ENCODE measurements at places on chromosomes 4 and X. TPM values are rescaled to one million over a fixed set of nuclear protein-coding genes. Genes with fewer than 3 reads are reported as not detected.

DNA sequence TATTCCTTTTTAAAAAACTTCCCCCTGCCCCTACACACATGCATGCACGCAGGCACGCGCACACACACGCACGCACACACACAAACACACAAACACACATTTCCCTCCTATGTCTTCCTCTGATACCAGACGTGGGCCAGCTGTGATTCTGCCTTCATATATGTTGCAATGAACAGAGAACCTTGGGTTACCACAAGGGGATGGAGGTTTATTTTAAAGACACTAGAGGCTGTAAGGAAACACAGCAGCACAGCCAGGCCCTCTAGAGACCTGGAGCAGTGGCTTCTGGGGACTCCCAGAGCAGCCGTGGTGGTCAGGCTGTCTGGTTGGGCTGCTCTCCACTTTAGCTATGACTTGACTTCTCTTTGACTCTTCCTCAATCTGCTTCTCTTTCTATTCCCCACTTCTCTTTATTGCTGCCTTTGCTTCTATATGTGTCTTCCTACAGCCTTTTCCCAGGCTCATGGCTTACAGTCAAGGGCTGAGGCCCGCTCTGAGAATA lies 3.2 kb upstream of the TLR10 start:
- no peak overlapping the region for H3K27ac ChIP-seq
- H3K4me1 ChIP-seq = peaks cover 10% of the 10 kb centered on the region
- H3K4me3 ChIP-seq = no peak overlapping the region
- DNase-seq = no peak

GRCh38 chr4:24588216-24588954 lies 4.0 kb upstream of the DHX15 start:
- H3K27ac ChIP-seq = no peak overlapping the region
- DNase-seq = no peak
- H3K4me1 ChIP-seq = peaks cover 11% of the 10 kb centered on the region
- peaks cover 12% of the 10 kb centered on the region for H3K27me3 ChIP-seq
- peaks cover 11% of the 10 kb centered on the region for H3K36me3 ChIP-seq

- H3K36me3 ChIP-seq = peaks cover 34% of the 10 kb centered on the region
- no peak overlapping the region for H3K27ac ChIP-seq
- H3K4me3 ChIP-seq = no peak overlapping the region
- no peak for DNase-seq
- peaks cover 56% of the 10 kb centered on the region for H3K4me1 ChIP-seq
- no peaks in the 10 kb centered on the region for H3K27me3 ChIP-seq
Measured at GRCh38 chrX:19686876-19687275, 171.6 kb upstream of the MAP3K15 start.

GRCh38 chrX:69238887-69239231 lies 73.6 kb upstream of the PJA1 start:
- DNase-seq = no peak
- H3K27me3 ChIP-seq = peaks cover 6% of the 10 kb centered on the region
- H3K4me3 ChIP-seq = no peak overlapping the region
- H3K27ac ChIP-seq = no peak overlapping the region
- no peaks in the 10 kb centered on the region for H3K36me3 ChIP-seq

DNA sequence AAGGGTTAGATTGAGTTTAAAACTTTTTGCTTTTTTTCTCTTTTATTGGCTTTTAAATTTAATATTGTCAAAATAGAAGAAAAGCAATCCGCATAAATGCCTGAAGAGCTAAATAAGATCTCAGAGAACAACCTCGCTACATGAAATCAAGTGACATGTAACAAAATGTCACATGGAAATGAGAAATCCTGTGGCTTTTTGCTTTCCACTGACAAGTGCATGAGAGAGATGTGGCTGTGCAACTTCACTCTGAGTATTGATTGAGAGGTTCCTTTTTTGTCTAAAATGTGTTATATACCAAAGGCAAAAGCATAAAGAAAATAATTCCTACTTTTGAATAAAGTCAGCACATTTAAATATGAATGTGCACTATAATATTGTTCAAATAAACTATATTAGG lies 263.5 kb downstream of the MAPK10 start:
- H3K27me3 ChIP-seq = no peaks in the 10 kb centered on the region
- H3K27ac ChIP-seq = no peak overlapping the region
- no peak overlapping the region for H3K4me3 ChIP-seq
- no peaks in the 10 kb centered on the region for H3K4me1 ChIP-seq
- no peaks in the 10 kb centered on the region for H3K36me3 ChIP-seq

- no peak overlapping the region for H3K4me3 ChIP-seq
- no peaks in the 10 kb centered on the region for H3K4me1 ChIP-seq
- H3K27me3 ChIP-seq = peaks cover 2% of the 10 kb centered on the region
- no peak for DNase-seq
Measured at GRCh38 chrX:149641835-149642234, 10.2 kb upstream of the TMEM185A start.

DNA sequence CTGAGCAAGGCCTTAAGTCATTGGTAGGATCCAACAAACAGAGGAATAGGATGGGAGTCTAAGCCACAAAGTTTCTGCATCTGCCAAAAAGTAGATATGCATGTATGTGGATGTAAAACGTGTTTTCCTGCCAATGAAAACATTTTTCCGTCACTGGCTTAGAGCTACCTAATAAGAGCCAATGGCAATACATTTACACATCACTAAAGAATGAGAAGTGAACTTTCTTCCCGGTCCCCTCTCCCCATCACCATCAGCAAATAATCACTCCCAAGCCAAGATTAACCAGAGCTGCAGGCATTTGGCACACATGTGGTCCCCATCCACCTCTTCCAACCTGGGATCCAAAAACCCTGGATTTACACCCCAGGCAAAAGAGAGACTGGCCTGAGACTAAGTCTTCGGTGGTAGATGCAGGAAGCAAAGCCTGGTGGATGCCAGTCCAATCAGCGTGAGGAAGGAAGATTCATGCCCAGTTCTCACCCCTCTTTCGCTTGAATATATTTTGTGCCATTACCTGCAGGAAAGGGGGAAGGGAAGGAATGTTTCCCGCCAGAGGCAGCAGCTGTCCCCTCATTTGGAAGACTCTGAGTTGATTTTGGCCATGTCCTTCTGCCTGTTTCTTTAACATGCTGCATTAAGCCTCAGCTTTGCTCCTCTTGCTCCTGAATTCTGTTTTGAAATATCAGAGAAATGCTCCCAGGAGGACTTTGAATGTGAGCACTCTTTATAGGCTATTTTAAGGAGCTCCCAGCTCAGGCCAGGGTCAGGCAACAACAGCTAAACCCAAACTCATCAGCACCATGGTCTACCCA lies 131.4 kb downstream of the CHIC2 start:
- peaks cover 4% of the 10 kb centered on the region for H3K27me3 ChIP-seq
- no peaks in the 10 kb centered on the region for H3K4me1 ChIP-seq
- H3K36me3 ChIP-seq = no peaks in the 10 kb centered on the region
- H3K4me3 ChIP-seq = no peak overlapping the region

DNA sequence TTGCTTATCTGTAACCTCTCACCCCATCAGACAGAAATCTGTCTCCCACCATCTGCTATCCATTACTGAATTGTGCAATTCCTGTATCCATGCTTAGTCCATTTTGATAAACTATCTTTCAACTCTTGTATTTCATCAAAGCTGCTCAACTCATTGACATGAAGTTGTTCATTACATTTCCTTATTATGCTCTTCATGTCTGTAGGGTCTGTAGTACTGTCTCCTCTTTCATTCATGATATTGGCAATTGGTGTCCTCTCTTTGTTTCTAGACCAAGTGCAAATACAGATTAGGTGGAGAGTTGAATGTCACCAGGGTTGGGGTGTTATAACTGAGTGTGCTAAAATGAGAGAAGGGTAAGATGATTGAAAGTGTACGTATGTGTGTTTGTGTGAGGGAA lies 69.2 kb upstream of the ADRA2C start:
- H3K36me3 ChIP-seq = no peaks in the 10 kb centered on the region
- H3K27me3 ChIP-seq = peaks cover 7% of the 10 kb centered on the region
- no peaks in the 10 kb centered on the region for H3K4me1 ChIP-seq
- H3K4me3 ChIP-seq = no peak overlapping the region

DNA sequence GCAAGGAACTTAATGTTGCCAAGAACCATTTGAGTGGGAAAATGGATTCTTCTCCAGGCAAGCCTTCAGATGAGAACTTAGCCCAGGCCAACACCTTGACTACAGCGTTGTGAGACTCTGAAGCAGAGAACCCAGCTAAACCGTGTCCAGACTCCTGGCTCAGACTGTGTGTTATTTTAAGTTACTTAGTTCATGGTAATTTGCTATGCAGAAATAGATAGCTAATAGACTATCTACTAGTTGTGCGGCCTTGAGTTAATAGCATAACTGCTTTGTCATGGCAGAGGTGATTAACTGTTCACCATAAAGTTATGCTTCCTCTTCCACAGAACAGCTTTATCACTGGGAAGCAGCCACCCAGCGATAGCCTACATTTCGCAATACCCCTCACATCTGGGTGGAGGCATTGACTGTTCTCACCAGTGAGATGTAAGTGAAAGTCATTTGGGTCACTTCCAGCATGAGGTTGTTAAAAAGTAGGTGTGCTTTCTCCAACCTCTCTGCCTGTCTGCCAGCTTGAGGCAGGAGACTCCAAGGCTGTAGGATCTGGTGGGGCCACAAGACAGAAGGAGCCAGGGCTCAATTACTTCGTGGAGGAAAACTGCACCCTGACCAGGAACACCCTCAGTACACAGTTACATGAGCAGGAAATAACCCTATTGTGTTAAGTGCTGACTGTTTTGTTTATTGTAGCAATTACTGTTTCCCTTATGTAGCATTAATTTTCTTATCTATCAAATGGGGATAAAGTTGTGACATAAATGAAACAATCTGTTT lies 94.2 kb downstream of the GPAT3 start:
- peaks cover 2% of the 10 kb centered on the region for H3K4me1 ChIP-seq
- DNase-seq = no peak
- H3K27ac ChIP-seq = no peak overlapping the region
- peaks cover 24% of the 10 kb centered on the region for H3K27me3 ChIP-seq
- no peaks in the 10 kb centered on the region for H3K36me3 ChIP-seq

GRCh38 chr4:44916411-44916810 lies 190.1 kb upstream of the GNPDA2 start:
- H3K36me3 ChIP-seq = no peaks in the 10 kb centered on the region
- H3K4me1 ChIP-seq = no peaks in the 10 kb centered on the region
- H3K27ac ChIP-seq = no peak overlapping the region

GRCh38 chr4:66640233-66640990 lies 904.9 kb downstream of the CENPC start:
- H3K4me1 ChIP-seq = no peaks in the 10 kb centered on the region
- H3K4me3 ChIP-seq = no peak overlapping the region
- no peaks in the 10 kb centered on the region for H3K27me3 ChIP-seq
- no peak overlapping the region for H3K27ac ChIP-seq

DNA sequence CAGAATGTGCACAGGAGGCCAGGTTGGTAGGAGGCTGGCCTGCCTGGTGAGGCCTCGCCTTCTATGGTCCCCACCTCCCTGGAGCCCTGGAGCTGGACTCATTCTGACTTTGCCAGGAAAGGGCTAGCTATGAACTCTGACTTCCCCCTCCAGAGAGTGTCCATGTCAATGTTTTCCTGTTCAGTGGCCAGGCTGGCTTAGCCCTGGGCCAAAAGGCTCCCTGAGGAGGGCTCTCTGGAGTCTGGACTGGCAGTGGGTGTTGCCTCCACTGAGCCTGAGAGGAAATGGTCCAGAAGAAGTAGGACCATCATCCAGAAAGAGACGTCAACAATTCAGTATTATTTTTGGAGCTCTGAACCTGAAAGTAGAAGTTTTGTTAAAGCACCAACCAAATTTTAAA lies 178.7 kb downstream of the CHIC2 start:
- no peak for DNase-seq
- H3K27ac ChIP-seq = no peak overlapping the region
- no peaks in the 10 kb centered on the region for H3K4me1 ChIP-seq
- peaks cover 7% of the 10 kb centered on the region for H3K27me3 ChIP-seq
- H3K4me3 ChIP-seq = no peak overlapping the region

DNA sequence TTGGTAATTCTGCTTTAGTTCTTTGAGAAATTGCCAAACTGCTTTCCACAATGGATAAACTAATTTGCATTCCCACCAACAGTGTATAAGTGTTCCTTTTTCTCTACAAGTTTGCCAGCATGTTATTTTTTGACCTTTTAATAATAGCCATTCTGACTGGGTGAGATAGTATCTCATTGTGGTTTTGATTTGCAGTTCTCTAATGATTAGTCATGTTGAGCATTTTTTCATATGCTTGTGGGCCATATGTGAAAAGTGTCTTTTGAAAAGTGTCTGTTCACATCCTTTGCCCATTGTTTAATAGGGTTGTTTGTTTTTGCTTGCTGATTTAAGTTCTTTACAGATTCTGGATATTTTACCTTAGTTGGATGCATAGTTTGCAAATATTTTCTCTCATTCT lies 25.9 kb downstream of the ENPEP start:
- H3K4me1 ChIP-seq = no peaks in the 10 kb centered on the region
- H3K36me3 ChIP-seq = no peaks in the 10 kb centered on the region
- H3K4me3 ChIP-seq = no peak overlapping the region
- no peak for DNase-seq
- H3K27me3 ChIP-seq = peaks cover 7% of the 10 kb centered on the region

DNA sequence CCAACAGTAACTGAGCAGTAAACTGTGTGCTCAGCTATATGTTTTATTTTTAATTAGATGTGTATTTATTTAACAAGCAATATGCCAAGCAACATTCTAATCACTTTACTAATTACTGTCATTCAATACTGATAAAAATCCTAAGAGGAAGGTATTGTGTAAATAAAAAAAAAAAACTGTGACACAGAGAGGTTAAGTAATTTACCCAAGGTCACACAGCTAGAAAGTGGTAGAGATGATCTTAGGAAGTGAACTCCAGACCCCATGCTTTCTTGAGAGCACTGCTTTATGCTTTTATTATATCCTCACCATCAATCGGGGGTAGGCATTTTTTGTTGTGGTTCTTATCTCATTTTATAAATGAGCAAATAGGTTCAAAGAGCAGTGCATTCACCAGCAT lies 417.1 kb downstream of the RAB28 start:
- no peak overlapping the region for H3K4me3 ChIP-seq
- no peaks in the 10 kb centered on the region for H3K36me3 ChIP-seq
- H3K27me3 ChIP-seq = no peaks in the 10 kb centered on the region
- H3K4me1 ChIP-seq = no peaks in the 10 kb centered on the region

GRCh38 chr4:150005537-150005936 lies 72.7 kb upstream of the DCLK2 start:
- no peak overlapping the region for H3K4me3 ChIP-seq
- DNase-seq = no peak
- H3K27me3 ChIP-seq = peaks cover 25% of the 10 kb centered on the region
- no peak overlapping the region for H3K27ac ChIP-seq

GRCh38 chr4:57442831-57443291 lies 332.7 kb upstream of the IGFBP7 start:
- no peaks in the 10 kb centered on the region for H3K4me1 ChIP-seq
- H3K36me3 ChIP-seq = no peaks in the 10 kb centered on the region
- H3K27me3 ChIP-seq = no peaks in the 10 kb centered on the region
- no peak overlapping the region for H3K4me3 ChIP-seq

DNA sequence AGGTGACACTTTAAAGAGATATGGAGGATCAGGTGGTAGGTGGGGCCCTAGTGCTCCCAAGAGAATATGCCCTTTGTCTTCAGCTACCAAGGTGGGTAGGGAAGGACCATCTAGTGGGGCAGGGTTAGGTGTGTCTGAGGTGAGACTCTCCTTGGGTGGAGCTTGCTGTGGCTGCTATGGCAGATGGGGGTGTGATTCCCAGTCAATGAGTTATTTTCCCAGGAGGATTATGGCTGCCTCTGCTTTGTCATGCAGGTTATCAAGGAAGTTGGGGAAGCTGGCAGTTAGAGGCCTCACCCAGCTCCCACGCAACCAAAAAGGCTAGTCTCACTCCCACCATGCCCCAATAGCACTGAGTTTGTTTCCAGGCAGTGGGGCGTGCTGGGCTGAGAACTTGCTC lies 18.0 kb upstream of the SPIN2A start:
- peaks cover 1% of the 10 kb centered on the region for H3K4me1 ChIP-seq
- H3K36me3 ChIP-seq = no peaks in the 10 kb centered on the region
- H3K4me3 ChIP-seq = no peak overlapping the region
- DNase-seq = no peak

The SPOCK3 gene
- not detected for total RNA-seq

The FAM9C gene
- not detected for total RNA-seq

The PLAC8 gene
- 395 TPM for total RNA-seq

The IQCM gene
- total RNA-seq = not detected

The ARMCX2 gene
- total RNA-seq = 2.4 TPM
